Nasal cavity respiratory epithelium epithelial cell of viscerocranial mucosa (primary cell): ENCODE measurements at places on chromosomes 7 and 10. TPM values are rescaled to one million over a fixed set of nuclear protein-coding genes. Genes with fewer than 3 reads are reported as not detected.

C10orf105 gene
- not detected in 2 replicates for total RNA-seq

LLCFC1 gene
- not detected in 2 replicates for total RNA-seq

TMEM139 gene
- total RNA-seq = 4.8 and 8.3 TPM in 2 replicates

CLDN4 gene
- total RNA-seq = 44.1 and 64.8 TPM in 2 replicates

CPN1 gene
- total RNA-seq = not detected in 2 replicates

INSYN2A gene
- under 0.01 and 0.07 TPM in 2 replicates for total RNA-seq

ZCWPW1 gene
- 3.3 and 5.5 TPM in 2 replicates for total RNA-seq

ABI1 gene
- 58.4 and 63.3 TPM in 2 replicates for total RNA-seq

PTF1A gene
- not detected in 2 replicates for total RNA-seq

PRSS1 gene
- total RNA-seq = not detected in 2 replicates

MRLN gene
- total RNA-seq = not detected in 2 replicates

SPDYE1 gene
- not detected in 2 replicates for total RNA-seq

OPN1SW gene
- not detected in 2 replicates for total RNA-seq

FAM13C gene
- 1.00 TPM in 1 of 2 replicates, not detected in the other for total RNA-seq

LIPF gene
- not detected in 2 replicates for total RNA-seq

ANKRD1 gene
- under 0.01 and 1.4 TPM in 2 replicates for total RNA-seq

NAT16 gene
- not detected in 2 replicates for total RNA-seq

ABCB1 gene
- not detected in 2 replicates for total RNA-seq

TMEM130 gene
- not detected in 2 replicates for total RNA-seq

LIPM gene
- total RNA-seq = 0.34 TPM in 1 of 2 replicates, not detected in the other

TAS2R3 gene
- total RNA-seq = 1.0 and 7.8 TPM in 2 replicates

ZP3 gene
- 19.1 and 19.4 TPM in 2 replicates for total RNA-seq

CNPY1 gene
- total RNA-seq = not detected in 2 replicates

AKR1B15 gene
- total RNA-seq = 0.34 and 0.50 TPM in 2 replicates

CYP3A4 gene
- 0.07 TPM in 1 of 2 replicates, not detected in the other for total RNA-seq

EPO gene
- not detected in 2 replicates for total RNA-seq

PTPRN2 gene
- total RNA-seq = under 0.01 and 2.5 TPM in 2 replicates

TMEM26 gene
- total RNA-seq = not detected in 2 replicates

CALHM3 gene
- not detected in 2 replicates for total RNA-seq

ARHGAP21 gene
- 89.9 and 215 TPM in 2 replicates for total RNA-seq

NEUROD6 gene
- total RNA-seq = not detected in 2 replicates

CRTAC1 gene
- total RNA-seq = 0.14 TPM in 1 of 2 replicates, not detected in the other

ECHS1 gene
- total RNA-seq = 45.8 and 52.6 TPM in 2 replicates

TM9SF3 gene
- total RNA-seq = 134 and 154 TPM in 2 replicates

GPR15LG gene
- under 0.01 and 1.2 TPM in 2 replicates for total RNA-seq

SPDYE9 gene
- total RNA-seq = not detected in 2 replicates

HEPACAM2 gene
- total RNA-seq = under 0.01 TPM in 1 of 2 replicates, not detected in the other

PHYH gene
- 7.9 and 11.6 TPM in 2 replicates for total RNA-seq

DENND10 gene
- total RNA-seq = 48.5 and 72.3 TPM in 2 replicates

GPR37 gene
- total RNA-seq = 1.0 and 2.9 TPM in 2 replicates

EVX1 gene
- total RNA-seq = not detected in 2 replicates

HILPDA gene
- 21.2 and 22.6 TPM in 2 replicates for total RNA-seq

SHTN1 gene
- total RNA-seq = 3.1 and 5.1 TPM in 2 replicates

TMEM270 gene
- total RNA-seq = not detected in 2 replicates

ABCA13 gene
- total RNA-seq = 0.68 and 4.9 TPM in 2 replicates
